Activated naive CD4-positive, alpha-beta T cell treated with anti-CD3 and anti-CD28 coated beads for 36 hours (primary cell): ENCODE measurements at places on chromosomes 1 and 21. TPM values are rescaled to one million over a fixed set of nuclear protein-coding genes. Genes with fewer than 3 reads are reported as not detected.

Gene HSD3B1
- total RNA-seq: not detected

Gene COL16A1
- total RNA-seq: 0.47 TPM

Gene OR2T2
- not detected for total RNA-seq

Gene SLFNL1
- 0.12 TPM for total RNA-seq

Gene ALX3
- total RNA-seq: not detected

Gene CHODL
- not detected for total RNA-seq

Gene HSD3B2
- total RNA-seq: not detected

- DNase-seq: no peak
Observed at GRCh38 chr1:192002063-192002462, 156.2 kb upstream of the RGS18 start.

- DNase-seq: no peak
Observed at GRCh38 chr21:35853321-35854239, 206.7 kb downstream of the SETD4 start.

- no peak for DNase-seq
Observed at GRCh38 chr21:26409735-26410134, 163.4 kb downstream of the CYYR1 start.

- DNase-seq: no peak
Observed at GRCh38 chr1:155019377-155020245, 14.0 kb downstream of the DCST2 start.

- no peak for DNase-seq
Observed at GRCh38 chr1:154524881-154525280, 22.7 kb upstream of the SHE start.

DNA sequence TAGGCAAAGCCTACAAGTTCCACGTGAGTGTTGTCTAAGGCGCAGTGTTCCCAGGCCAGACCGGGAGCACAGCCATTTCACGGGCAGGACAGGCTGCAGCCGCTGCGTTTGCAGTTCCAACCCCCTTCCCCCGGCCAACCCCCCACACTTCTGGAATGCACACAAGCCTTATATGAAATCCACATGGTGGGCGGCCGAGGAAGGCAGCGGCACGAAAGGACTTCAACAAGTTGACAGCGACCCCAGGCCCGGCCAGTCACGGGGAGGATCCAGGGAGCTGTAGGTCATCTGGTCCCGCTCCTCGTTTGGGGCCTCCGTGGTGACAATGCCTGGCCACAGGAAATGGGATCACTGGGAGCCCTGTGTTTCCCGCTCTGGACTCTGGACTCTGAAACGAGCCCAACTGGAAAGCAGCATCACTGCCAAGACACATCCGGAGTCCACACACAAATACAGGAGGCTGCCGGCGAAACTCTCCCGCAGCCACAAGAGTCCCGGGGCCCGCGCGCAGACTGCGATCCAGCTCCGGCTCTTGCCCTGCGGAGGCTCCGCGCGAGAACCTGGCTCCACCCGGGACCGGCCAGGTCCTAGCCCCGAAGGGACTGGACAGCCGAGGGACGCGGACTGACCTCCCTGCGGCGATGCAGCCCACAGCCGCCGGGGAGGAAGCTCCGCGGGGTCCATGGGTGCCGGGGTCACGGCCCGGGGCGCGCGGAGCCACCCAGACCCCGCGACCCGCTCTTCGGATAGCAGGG, 794 bp downstream of the NID1 start:
- peak; percentile 18 for DNase-seq

- no peak for DNase-seq
Observed at GRCh38 chr1:24383381-24383940, 30.1 kb downstream of the STPG1 start.

GRCh38 chr1:24931468-24932231, 1.6 kb upstream of the RUNX3 start:
- DNase-seq: no peak

- peak; percentile 61 for DNase-seq
Observed at GRCh38 chr21:40143822-40144525, 276.7 kb downstream of the PCP4 start.

GRCh38 chr1:63200676-63201075, 121.7 kb upstream of the FOXD3 start:
- DNase-seq: no peak

DNA sequence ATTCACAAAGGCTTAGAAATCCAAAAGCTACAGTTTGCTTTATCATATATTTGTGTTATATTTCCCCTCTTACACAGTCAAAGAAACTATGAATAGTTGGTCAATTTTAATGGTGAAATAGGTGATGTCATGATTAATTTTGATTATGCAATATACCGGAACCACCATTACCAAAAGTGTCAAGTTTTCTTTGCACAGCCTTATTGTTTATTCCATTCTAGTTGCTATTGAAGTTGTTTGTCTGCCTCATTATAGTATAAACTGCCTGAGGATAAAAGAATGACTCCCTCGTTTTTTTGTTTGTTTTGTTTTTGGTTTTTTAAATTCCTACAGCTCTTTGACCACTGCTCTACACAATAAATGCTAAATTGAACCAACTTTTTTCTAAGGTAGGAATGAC, 690.6 kb upstream of the ZP4 start:
- DNase-seq: no peak

DNA sequence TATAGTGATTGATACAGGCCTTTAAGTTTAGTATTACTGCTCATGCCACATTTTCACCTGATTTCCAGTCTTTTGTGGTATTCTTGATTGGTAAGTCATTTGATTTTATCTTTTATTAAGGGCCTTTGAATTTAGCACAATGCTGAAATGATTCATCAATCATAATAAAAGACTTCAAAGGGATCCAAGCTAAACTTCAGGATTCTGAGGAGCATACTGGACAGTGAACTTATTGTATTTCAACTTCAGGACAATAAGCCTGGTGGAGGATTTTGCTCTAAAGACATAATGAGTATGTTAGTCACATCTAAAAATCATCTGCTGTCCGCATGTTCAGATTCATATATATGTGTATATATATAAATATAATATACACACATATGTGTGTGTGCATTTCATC, 233.3 kb downstream of the SETD4 start:
- DNase-seq: no peak
